Activated naive CD4-positive, alpha-beta T cell (primary cell): ENCODE measurements at places on chromosomes 1 and 21.

DNA sequence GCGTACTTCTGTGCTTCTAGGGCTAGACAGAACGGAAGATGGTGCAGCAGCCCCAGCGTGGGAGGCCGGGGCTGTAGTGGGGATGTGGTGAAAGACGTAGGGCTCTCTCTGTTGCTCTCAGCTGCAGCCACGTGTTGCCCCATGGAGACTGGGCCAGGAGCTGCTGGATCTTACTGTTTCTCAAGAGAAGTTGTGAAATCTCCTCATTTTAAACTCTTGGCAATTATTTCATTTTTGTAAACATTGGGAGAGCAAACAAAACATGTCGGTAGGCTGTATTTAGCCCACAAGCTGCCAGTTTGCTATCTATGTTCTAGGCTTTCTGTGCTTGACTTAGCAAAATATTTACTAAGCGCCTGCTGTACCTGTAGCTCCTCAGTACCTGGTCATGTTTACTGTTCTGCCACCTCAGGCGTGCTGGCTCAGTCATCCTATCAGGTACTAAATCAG lies 15.9 kb upstream of the ELOA start:
- no peak for DNase-seq

DNA sequence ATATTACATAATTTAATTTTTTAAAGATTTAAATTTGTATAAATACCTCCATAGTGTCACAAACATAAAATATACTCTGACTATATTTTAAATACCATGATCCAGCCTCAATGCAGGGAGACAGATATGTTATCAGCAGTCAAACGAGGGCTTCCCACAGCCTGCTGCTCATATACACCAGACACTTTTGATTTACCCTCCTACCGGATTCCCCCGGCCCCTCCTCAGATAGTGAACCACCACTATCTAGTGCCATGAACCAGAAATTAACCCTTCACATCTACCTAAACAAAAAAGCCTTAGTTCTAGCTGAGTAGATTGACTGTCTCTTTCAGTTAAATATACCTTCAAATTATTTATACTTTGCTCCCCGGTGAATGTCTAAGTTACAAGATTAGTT lies 52.4 kb upstream of the C1orf53 start:
- no peak for DNase-seq

DNA sequence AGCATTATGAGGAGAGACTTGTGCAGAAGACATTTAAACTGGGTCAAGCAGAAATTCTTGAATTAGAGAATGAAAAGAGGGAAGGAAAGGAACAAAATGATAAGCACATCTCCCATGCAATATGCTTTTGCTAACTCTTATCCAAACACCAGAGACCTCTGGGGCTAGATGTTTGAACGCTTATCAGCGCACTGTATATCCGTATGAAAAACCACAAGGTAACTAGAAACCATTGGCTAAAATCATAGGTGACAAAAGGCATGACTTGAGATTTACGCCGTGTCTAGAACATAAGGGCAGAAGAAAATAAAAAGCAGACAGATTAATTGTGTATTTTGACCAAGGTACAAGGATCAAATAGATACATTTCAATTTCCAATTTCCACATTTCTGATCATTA lies 38.0 kb upstream of the TIAM1 start:
- no peak for DNase-seq

- no peak for DNase-seq
Measured at GRCh38 chr1:17573518-17574041, 34.1 kb downstream of the ARHGEF10L start.

DNA sequence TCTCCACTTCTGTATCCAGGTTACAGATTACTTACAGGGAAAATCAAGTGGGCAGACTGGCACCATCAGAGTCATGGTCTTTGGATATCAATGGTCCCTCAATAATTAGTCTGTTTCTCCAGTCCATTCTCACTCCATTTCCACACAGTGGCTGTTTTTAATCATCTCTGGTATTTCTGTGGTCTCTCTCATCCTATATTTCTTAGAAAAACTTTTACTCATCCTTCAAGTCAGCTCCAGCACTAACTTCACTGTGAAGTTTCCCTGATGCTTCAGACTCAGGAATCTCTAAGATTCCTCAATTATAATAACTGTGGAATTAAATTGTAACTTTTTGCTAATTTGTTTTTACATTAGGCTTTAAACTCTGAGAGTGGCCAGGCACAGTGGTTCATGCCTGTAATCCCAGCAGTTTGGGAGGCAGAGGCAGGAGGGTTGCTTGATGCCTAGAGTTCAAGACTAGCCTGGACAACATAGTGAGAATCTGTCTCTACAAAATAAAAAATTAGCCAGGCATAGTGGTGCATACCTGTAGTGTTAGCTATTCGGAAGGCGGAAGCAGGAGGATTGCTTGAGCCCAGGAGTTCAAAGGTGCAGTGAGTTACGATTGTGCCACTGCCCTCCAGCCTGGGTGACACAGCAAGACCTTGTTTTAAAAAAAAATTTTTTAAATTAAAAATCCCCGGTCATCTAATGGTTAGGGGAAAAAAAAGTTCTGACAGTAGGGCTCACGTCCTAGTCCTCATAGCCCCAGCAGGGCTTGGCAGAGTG lies 10.6 kb downstream of the CD160 start:
- no peak for DNase-seq

DNA sequence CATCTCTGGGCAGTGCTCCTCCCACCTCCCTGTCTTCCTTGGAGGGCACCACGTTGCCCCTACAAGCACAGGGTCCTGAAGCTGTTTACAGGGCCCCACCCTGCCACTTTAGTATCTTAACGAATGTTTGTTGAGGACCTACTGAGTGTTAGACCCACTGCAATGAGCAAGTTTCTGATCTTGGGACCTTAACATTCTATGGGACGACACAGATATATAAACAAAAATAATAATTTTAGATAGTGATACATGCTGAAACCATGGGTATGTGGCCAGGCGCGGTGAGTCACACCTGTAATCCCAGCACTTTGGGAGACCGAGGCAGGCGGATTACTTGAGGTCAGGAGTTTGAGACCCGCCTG lies 10.1 kb downstream of the ENTREP3 start:
- no peak for DNase-seq

- no peak for DNase-seq
Measured at GRCh38 chr1:204304067-204304466, 55.7 kb downstream of the PLEKHA6 start.

DNA sequence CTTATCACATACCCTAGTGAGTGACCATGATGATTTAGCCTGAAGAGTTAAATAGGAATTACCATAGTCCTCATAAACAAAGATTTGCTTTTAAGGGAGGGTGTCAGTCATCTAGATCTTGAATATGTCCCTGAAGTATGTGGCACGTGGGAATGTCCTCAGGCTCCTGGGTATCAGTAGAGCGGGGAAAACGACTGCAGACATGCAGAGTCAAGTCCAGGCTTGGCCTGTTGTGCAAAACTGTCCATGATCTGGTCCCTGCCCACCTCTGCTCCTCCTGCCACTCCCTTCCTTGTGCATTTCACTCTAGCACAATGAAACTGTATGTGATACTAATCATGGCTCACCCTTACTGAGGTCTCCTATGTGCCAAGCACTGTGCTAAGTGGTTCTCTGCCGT lies 12.9 kb downstream of the MOV10 start:
- DNase-seq = no peak

DNA sequence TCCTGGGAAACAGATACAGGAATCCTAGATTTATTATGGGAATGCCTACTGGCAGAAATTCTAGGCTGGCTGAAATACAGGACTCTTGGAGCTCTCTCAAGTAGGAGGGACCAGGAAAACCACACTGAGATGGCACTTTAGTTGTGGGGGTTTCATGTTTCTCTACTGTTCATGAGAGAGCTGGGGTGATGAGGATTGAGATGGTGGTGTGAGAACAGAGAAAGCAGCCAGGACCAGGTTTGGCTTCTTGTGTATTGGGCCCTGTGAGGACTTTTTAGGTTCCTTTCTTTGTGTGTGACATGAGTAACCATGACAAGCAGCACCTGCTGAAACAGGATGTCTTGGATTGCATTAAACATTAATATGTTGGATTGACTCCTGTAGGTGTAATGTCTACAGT lies 4.9 kb downstream of the ARID1A start:
- no peak for DNase-seq

GRCh38 chr1:54474310-54475251 lies 68.4 kb upstream of the SSBP3 start:
- no peak for DNase-seq
